Esophagus mucosa (tissue), 1 donor: ENCODE measurements at places on chromosomes 12 and 14. TPM values are rescaled to one million over a fixed set of nuclear protein-coding genes. Genes with fewer than 3 reads are reported as not detected.

Gene CTSG
- total RNA-seq = not detected

Gene KLHDC1
- 1.5 TPM for total RNA-seq

Gene SLC7A7
- total RNA-seq = 1.4 TPM

Gene OVCH1
- not detected for total RNA-seq

Gene LMNTD1
- 0.32 TPM for total RNA-seq

Gene OAS2
- 20.6 TPM for total RNA-seq
